ENCODE measurements at places on chromosomes 5 and 9.

- no peak for DNase-seq
Observed at GRCh38 chr5:19751326-19751725, 236.7 kb downstream of the CDH18 start.

GRCh38 chr5:143691287-143691944 is 120.5 kb upstream of the HMHB1 start:
- no peak for DNase-seq

DNA sequence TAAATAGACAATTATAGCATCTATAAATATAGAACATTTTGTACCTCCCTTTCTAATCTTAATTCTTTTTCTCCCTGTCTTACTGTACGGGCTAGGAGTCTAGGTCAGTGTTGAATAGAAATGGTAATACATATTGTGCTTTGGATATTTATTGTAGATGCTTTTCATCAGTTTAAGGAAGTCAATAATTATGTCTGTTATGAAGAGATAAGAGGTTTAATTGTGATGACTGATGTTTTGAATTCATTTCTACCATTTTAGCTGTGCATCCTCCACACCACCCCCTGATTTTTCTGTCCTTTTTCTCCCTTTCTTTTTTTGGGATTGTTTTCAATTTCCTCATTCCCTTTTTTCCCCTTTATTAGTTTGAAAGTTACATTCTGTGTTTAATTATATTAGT is 95.8 kb downstream of the DOCK2 start:
- no peak for DNase-seq

GRCh38 chr5:108753331-108753730 is 5.6 kb downstream of the FER start:
- DNase-seq = no peak

DNA sequence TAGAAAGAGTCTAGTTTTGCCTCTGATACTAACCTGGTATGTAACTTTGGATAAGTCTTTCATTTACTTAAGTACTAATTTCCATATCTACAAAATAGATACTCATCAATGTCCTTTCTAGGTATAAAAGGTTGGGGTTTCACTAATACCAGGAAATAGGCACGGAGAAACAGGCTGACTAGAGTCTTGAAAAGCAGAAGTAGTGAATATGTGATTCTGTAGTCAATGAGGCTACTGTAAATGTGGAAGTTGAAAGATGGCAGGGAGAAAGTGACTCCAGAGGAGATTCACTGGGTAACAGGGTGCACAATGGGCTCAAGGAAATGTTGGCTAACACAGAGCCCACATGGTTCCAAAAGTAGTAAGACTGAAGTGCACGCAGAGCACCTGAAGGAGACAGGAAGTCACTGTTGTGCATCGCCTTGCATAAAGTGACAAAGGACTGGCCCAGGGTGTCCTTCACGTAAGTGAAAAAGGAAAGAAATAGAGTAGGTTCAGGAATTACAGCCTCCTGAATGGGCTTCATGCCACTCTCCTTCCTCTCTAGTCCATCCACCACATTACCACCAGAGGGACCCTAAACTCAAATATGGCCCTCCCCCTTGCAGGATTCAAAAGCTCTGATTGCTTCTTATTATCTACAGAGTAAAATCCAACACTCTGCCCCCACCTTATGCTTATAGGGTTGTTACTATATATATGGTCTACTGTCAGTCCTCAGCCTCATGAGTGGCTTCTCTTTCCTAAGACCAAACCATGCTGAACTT is 288.0 kb upstream of the SMARCA2 start:
- no peak for DNase-seq

GRCh38 chr9:127263664-127264063 is 910 bp upstream of the GARNL3 start:
- DNase-seq = no peak

GRCh38 chr5:147055850-147056566 is 177.5 kb upstream of the PPP2R2B start:
- DNase-seq = no peak

DNA sequence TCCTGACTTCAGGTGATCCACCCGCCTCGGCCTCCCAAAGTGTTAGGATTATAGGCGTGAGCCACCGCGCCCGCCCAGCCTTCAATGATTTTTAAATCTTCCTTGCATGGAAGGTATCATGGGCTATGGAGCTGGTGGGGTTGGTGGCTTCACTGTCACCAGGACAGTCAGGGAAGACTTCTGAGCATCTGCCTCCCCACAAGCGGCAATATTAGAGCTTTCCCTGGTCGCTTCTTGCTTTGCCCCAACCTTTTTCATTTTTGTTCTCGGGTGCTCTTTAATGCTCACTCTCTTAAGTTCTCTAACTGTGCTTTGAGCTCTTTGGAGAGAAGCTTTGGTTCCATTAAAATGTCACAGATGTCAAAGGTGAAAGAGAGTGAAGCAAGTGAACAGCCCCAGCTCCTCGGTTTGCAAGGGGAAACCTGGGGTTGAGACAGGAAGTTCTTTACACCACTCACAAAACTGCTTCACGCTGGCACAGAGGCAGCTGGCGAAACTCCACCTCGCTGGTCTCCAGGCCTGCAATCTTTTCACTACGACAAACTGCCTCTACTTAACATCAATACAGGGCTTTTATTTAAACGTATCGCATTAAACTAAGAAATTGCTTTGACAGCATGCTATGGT is 142.5 kb upstream of the RETREG1 start:
- no peak for DNase-seq

- no peak for DNase-seq
Observed at GRCh38 chr5:2575292-2575691, 176.2 kb downstream of the IRX2 start.

- peak; percentile 59 for DNase-seq
Observed at GRCh38 chr9:108083160-108083750, 593.7 kb upstream of the KLF4 start.

GRCh38 chr9:88173378-88173999 is 35.2 kb upstream of the SPATA31C2 start:
- peak; percentile 27 for DNase-seq

- no peak for DNase-seq
Observed at GRCh38 chr5:104431002-104431620, 868.5 kb upstream of the NUDT12 start.

- DNase-seq = no peak
Observed at GRCh38 chr9:99253772-99254431, 31.8 kb downstream of the SEC61B start.

GRCh38 chr5:115392611-115393010 is 96.2 kb upstream of the CCDC112 start:
- DNase-seq = no peak

- DNase-seq = no peak
Observed at GRCh38 chr9:131788851-131789250, 49.0 kb upstream of the RAPGEF1 start.

DNA sequence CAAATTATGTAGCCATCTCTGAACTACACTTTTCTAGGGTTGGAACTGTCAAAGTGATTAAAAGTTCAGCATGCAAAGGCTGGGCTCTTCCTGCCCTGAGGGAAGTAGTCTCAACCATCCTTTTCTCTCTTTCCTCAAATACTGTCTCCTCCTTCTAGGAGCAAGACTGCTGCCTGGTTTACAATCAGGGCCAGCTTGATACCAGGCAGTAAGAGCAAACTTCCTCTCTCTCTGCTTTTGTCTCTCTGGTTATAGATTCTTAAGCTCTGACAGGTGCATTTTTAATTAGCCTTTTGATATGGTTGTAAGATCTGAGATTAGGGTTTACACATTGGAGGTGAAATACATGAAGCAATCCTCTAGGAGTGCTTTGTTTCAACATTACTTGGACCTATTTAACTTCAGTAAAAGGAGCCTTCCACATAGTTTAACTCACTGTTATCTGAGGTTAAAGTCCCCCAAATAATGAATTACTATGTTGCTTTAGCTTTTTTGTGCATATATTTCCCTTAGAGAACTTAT is 436.1 kb downstream of the SPATA31D1 start:
- no peak for DNase-seq

GRCh38 chr9:131393622-131394463 is at the start of gene PRRC2B:
PRRC2B (plus strand) TSS chr9:131394086; CDS start chr9:131430145, 36,059 bp downstream.
- DNase-seq = peak; percentile 96

DNA sequence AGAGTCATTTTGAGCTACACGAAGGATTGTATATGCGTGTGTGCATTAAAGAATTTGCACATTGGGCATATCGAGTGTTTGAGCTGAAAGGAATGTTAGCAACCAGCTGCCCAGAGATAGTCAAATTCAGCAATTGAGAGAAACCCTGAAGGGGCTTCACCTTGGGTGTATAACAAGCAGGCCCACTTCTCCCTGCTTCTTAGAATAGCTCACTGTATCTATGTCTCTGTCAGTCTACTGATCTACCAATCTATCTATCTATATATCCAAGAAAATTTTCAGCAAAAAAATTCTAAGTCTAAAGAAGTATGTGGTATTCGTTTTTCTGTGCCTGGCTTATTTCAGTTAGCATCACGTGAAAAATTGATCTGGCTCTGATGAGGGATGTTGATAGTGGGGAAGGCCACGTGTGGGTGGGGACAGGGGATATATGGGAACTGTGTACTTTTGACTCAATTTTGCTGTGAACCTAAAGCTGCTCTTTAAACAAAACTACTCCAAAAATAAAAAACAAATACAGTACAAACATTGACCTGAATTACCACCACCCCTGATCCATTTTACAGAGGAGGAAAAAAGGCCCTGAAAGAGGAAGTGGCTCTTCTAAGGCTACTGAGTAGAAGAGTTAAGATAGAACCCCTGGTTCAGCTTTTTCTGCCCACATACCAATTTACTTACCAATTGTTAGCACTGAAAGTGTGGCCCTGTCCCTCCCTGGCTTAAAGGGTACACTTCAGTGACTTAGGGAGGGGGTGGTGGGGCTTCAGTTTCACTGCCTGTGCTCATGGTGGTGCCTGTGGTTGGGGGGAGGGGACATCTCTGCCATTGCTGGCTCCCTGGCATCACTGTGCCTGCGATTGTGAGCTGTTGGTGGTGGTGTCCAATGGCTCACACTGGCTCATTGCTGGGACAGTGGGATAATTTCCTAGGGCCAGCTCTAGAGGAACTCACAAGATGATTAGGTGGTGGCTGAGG is 141.8 kb downstream of the DOCK2 start:
- DNase-seq = no peak

GRCh38 chr9:134497283-134497860 is 144.2 kb upstream of the COL5A1 start:
- DNase-seq = no peak

- peak; percentile 84 for DNase-seq
Observed at GRCh38 chr9:136171009-136171800, 33.7 kb downstream of the LHX3 start.

- no peak for DNase-seq
Observed at GRCh38 chr5:149442563-149443182, 63.6 kb upstream of the IL17B start.

DNA sequence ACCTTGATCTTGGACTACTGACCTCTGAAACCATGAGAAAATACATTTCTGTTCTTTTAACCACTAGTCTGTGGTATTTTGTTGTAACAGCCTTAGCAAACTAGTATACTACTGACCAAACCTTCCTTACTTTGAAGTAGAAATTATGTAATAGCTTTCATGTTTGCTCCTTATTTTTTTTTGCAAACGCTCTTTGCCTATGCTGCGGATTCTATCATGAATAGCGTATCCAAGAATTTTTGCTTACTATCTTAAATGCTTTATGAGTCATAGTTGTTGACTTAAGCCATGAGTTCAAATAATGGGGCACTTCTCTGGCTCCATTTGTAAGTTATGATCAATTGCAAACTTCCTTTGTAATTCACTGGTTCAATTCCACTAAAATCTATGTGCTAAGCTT is 154.8 kb upstream of the CYLC2 start:
- DNase-seq = no peak

DNA sequence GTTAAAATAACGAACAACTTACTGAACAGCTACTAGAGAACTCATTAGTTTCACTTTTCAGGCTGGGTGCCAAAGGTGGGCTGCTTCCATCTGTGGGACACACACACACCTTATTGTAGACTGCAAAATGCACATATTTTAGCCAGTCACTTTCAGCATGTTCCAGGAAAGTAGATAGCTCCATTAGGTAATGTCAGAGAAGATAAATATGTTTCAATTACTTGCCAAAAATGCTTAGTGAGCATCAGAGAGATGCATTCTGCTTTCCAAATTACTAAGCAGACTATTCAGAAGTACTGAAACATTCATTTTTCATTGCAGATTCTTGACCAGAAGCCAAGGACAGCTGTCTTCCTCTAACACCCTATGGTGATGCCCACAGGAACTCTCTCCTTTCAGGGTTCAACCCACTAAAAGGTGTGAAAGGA is 56.2 kb upstream of the APC start:
- no peak for DNase-seq

DNA sequence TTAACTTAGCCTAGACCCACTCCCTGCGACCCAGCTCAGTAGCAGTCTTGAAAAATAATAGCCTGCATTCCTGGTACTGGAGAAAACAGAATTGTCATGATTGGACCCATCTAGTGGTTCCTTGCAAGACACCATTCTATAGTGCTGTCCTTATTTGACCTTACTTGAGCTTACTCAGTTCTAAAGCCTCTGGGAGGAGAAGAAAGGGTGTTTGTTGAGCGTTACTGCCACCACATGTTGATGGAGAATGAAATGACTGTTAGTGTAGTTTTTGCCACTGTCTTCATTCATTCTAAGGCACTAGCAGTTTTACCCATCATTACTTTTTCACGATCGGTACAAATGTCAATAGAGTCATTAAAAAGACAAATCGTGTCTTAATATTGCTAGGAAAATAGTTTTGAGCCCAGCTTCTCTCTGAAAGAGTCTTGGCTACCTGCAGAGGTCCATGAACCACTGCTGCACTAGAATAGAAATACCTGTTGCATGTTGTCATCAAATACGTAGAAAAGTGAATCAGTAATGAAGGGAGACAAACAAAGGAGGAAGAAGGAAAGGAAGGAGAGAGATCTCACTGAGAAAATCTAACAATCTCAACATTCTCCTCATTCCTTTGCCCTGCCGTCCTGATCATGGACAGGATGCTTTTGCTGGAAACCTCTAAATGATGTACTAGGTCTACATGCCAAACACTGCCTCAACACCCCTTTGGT is 96.0 kb downstream of the LIX1 start:
- no peak for DNase-seq

GRCh38 chr5:32346869-32347268 is 34.1 kb upstream of the MTMR12 start:
- DNase-seq = no peak

DNA sequence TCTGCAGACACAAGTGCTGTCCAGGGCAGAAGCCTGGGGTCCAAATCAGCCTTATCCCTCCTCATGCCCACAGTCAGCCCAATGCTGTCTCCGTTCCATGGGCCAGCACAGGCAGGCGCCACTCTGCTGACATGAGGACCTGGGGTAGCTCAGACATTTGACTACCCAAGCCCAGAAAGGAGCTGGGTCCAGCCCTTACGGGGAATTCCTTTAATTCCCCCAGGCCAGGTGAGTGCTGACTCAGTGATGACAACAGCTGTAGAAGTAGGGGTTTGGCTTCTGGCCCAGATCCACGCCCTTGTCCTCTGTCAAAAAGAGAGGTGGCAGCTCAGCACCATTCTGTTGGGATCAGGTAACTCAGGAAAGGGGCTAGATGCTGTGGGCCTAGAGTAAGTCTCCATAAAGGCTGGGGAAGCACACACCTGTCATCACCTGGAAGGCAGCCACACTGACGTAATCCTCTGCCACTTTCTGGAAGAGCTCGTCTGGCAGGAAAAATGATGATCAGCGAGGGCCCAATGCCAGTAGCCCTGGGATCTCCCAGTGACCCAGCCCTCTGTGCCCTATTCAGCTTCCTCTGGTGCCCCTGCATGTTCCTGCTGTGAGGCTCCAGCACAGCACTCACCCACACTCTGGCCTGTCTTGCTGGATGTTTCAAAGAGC is 1.9 kb downstream of the RAB24 start:
- DNase-seq = no peak

GRCh38 chr5:9283021-9283420 is 262.9 kb downstream of the SEMA5A start:
- no peak for DNase-seq

GRCh38 chr9:84668196-84669012 is 1.1 kb upstream of the NTRK2 start:
- peak; percentile 57 for DNase-seq

- no peak for DNase-seq
Observed at GRCh38 chr5:134177369-134178095, 782 bp upstream of the SKP1 start.
